ENCODE measurements at places on chromosomes 11 and 22.

DNA sequence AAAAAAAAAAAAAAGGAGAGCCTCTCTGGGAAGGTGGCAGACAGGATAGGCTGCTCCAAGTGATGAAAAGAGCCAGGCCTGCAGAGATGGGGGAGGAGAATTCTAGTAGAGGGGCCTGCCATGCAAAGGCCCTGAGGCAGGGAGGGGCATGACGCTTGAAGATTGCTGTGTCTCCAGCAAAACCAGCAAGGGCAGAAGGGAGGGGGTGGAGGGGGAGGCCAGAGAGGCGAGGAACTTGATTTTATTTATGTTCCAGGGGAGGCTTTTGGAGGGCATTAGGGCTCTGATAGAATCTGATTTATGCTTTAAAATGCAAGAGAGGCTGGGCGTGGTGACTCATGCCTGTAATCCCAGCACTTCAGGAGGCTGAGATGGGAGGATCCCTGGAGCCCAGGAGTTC, 16.7 kb upstream of the PACSIN2 start:
- no peak for DNase-seq

DNA sequence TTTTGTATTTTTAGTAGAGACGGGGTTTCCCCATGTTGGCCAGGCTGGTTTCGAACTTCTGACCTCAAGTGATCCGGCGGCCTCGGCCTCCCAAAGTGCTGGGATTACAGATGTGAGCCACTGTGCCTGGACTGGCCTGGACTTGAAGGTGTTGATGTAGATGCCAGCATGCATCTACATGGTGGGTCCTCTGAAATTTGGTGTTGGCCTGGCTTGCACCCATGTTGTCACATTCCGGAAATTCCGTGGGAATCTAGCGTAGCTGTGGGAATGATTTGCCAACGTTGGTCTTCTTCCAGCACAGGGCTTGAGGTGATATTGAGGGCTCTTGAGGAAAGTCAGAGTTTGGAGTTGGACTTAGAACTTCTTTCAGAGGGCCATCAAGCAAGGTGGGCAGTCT, 6.5 kb downstream of the PACS1 start:
- DNase-seq = no peak

DNA sequence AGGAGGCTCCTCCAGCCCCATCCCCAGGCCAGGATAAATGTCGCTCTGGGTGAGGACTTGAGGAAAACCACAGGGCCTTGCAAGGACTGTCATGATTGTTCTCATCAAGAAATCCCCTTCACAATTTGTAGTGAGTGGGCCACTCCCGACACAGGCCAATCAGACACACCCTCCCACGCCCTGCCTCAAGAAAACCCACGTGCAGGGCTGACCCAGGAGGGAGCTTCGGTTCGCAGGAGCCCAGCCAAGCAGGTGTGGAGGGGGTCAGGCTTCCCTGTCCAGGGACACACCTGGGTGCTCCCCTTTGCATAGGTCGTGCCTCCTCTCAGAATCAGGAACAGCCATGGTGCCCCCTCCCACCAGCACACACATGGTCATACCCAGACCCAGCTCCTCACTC, 43.2 kb downstream of the SHANK2 start:
- no peak for DNase-seq

DNA sequence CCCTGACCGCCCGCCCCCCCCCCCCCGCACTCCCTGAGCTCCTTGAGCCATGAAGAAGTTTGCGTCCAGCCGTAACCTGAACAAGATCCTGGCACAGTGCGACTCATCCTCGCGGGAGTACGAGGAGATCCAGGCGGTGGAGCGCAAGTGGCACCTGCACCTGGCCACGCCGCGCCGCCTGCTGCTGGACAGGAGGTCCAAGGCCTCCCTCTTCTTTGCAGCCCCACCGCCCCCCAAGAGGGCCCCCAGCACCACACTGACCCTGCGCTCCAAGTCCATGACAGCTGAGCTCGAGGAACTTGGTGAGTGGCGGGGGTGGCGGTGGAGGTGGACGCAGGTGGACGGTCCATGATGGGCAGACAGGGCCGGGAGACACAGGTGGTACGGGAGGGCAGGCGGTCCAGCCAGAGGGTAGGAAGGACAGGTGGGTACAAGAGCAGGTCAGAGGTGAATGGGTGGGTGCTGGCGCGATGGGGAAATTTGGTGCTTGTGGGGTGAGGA, 32.1 kb upstream of the ACR start:
- no peak for DNase-seq

DNA sequence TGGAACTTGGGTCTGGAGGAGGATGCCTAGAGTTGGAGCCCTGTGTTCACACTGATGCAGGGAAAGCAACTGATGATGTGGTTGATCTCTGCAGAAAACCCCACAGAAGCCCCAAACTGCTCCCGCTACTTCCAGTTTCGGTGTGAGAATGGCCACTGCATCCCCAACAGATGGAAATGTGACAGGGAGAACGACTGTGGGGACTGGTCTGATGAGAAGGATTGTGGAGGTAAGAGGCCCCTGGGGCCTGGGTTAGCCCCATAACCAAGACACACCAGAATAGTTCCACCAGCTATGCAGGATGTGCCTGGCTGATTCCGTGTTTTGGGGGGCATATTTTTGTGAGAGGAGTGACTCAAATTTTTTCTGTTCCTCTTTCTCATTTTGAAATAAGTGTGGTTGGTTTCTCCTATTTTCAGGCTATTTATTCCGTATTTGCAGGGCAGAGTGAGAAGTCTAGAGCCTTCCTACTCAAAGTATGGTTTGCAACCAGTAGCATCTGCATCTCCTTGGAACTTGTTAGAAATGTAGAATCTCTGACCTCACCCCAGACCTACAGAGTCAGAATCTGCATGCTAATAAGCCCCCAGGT, 137.3 kb upstream of the SORL1-AS1 start:
- no peak for DNase-seq

Measured in left lung (tissue), 14 donors.